ENCODE measurements at places on chromosomes 4 and X.

DNA sequence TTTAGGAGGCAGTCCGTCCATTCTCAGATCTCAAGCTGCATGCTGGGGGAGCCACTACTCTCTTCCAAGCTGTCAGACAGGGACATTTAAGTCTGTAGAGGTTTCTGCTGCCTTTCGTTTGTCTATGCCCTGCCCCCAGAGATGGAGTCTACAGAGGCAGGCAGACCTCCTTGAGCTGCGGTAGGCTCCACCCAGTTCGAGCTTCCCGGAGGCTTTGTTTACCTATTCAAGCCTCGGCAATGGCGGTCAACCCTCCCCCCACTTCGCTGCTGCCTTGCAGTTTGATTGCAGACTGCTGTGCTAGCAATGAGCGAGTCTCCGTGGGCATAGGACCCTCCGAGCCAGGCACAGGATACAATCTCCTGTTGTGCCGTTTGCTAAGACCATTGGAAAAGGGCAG, 10.7 kb upstream of the ADH5 start:
- DNase-seq, result no peak

DNA sequence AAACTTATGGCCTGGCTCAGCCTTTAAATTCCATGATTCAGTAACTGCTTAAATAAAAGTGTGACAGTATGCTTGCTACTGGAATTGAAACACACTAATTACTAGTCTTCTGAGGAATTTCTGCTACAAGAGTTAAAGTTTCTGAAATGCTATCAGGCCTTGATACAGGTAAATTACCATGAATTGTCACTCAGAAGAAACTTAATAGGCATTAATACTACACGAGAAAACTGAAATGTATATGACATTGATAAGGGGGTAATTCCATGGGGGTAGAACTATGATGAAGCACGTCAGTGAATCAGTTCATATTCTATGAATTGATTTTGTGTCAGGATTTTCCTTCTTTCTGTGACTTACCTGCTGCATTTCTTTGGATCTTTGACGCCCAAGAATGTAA, 3.0 kb upstream of the NPY1R start:
- DNase-seq, result no peak

DNA sequence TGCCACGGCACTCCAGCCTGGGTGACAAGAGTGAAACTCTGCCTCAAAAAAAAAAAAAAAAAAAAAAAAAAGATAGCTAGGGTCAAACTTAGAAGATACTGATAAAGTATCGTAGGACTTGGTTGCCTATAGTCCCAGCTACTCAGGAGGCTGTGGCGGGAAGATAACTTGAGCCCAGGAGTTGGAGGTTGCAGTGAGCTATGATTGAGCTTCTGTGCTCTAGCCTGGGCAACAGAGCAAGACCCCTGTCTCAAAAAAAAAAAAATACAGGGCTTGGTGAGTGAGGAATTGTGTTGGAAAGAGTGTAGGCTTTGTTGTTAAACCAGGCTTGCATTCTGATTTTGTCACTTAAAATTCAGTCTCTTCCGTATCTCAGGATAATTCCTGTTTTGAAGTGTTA, 6.2 kb downstream of the TAF1 start:
- DNase-seq, result no peak

- DNase-seq, result no peak
These were observed 186.2 kb upstream of the CPXCR1 start for GRCh38 chrX:88560673-88561330.

- no peak for DNase-seq
These were observed 115.9 kb downstream of the CPZ start for GRCh38 chr4:8708401-8709021.
